Psoas muscle (tissue), 8 donors: ENCODE measurements at places on chromosomes 4 and X. TPM values are rescaled to one million over a fixed set of nuclear protein-coding genes. Genes with fewer than 3 reads are reported as not detected.

GRCh38 chr4:159516556-159517140, 413.8 kb downstream of the RAPGEF2 start:
- DNase-seq = no peak

- DNase-seq = no peak
Observed at GRCh38 chr4:155761916-155762315, 3.1 kb downstream of the GUCY1B1 start.

- DNase-seq = no peak
Observed at GRCh38 chr4:17578482-17578891, 1.5 kb downstream of the LAP3 start.

Gene OCIAD1
- 160 TPM for total RNA-seq

Gene GPC4
- total RNA-seq = 21.6 TPM

Gene CCNB3
- total RNA-seq = 0.25 TPM
